ENCODE measurements at places on chromosomes 12 and 14.

DNA sequence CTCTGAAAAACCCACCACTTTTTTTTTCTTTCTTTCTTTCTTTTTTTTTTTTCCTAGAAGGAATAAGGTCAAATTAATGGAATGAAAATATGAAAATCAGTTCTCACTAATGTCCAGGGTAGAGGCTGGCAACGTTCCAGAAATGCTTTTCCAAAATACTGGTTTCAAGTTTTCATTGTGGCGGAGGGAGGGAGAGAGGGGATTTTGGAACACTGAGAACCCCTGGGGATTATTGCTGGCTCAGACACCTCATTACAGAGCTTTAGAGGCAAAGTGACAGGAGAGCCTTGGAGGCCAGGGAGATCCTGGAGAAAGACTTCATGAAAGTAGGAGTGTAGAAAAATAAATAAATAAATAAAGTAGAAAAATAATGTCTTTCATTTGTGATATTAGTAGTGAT, 45.4 kb downstream of the ALX1 start:
- DNase-seq = no peak

DNA sequence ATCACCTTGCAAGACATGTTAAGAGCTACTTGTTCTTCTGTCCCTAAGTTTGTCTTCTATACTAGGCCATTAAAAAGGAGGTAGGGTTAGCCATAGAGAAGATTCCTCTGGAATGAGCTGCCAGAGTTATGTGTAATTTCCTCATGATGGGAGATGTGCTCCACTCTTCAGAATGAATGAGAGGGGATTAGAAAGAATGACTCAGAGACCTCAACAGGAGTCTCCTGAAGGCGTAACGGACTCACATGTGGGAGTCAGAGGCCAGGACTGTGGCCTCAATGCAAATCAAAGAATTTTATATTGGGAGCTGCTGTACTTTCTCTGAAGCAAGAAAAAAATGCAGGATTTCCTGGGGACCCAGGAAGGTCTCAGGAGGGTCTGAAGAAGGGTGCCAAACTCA, 87.8 kb upstream of the ATXN7L3B start:
- DNase-seq = no peak

DNA sequence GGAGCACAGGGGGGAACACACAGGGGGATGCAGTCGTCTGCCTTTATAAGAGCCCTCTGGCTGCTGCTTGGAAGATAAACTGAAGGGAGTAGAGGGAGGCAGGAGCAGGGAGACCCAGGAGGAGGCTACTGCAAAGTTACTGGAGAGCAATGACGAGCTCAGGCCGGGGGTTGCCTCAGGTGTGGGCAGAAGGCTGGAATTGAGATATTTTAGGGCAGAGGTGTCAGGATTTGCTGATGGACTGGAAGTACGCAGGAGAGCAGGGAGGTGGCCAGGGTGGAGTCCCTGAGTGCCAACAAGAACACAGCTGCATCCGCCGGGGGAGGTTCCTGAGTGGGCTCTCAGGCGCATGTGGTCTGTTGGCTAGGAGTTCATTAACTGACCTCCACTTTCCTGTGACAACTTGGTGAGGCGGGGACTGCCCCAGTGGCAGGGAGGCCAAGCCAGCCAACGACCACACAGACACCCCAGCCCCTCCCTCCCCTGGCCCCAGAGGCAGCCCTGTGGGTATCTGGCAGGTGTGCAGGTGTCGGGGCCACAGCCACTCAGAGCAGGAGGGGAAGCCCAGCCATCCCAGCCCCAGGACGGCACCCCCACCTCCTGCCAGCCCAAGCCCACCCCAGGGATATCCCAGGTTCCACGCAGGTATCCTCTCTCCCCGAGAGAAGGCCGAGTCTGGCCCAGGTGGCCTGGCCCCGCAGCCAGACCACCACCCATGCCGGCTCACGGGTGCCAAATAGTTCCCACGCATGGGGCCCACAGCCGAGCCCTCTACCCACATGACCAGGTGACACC, 85.4 kb downstream of the NCOR2 start:
- no peak for DNase-seq

- DNase-seq = peak; percentile 48
These were observed 8.0 kb upstream of the C12orf42 start for GRCh38 chr12:103503546-103504480.

GRCh38 chr14:39666386-39666785, 234.2 kb upstream of the FBXO33 start:
- DNase-seq = no peak

GRCh38 chr12:126219654-126220279, 1154.5 kb downstream of the AACS start:
- DNase-seq = no peak

GRCh38 chr14:95524706-95525512, 8.5 kb upstream of the SYNE3 start:
- peak; percentile 56 for DNase-seq

DNA sequence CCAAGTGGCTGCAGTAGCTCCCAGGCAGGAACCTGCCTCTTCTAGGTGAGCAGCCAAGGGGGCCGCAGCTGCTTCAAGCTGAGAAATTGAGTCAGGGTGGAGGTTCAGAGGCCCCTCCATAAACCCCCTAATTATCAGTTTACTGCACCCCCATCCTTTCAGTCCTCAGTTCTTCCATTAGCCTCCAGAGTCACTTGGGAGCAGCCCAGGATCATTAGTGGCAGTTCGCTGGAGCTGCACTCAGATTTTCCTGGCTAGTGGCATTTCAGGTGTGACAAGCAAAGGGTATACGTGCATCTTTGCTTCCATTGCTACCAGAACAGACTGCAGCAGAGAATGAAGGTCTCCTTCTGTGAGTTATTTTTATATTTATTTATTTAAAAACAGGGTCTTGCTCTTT, 358.7 kb downstream of the FUT8 start:
- DNase-seq = no peak

DNA sequence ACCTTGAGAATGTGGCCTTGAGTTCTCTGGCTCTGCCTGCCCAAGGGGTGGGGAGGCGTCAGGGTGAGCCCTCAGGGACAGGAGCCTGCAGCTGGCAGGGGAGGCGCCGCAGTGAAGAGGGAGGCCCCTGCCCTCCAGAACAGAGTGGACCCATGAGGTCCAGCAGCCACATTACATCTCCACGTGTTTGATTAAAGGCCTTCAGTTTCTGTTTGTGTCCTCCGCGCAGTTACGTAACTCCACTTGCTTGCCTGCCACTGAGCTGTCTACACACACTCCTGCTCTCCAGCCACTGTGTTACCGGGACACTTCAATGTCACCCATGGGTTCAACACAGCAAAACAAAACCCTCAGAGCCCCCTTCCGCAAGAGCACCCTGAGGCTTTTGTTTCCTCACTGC, 70.4 kb downstream of the CHGA start:
- no peak for DNase-seq

- no peak for DNase-seq
These were observed 113.1 kb downstream of the ITPR2 start for GRCh38 chr12:26719852-26720251.

- DNase-seq = no peak
These were observed 19.8 kb downstream of the SLC16A7 start for GRCh38 chr12:59615392-59616165.

DNA sequence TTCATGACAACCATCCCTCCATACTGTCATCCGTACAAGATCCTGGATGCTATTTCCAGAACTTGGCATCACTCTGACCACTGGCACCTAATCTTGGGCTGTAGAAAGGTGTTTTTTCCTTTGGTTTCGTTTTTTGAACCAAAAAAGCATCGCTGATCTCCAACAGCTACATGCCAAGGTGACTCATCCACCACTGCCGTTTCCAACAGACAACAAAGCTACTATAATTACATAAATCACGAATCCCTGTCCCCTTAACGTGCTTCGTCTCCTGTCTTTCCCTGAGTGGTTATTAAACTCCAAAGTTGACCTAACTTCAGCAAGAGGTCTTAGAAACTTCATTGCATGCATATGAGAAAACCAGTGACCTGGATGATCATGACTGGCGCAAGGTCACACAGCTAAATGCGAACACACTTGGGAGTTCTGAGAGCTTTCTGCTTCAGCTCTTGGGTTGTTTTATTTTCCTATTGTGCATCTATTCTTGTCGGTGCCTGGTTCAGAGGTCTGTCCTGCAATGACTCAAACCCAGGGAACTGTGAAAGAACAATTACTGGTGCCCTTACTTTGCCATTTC, 99.9 kb downstream of the PPM1H start:
- no peak for DNase-seq
